ENCODE measurements at places on chromosomes 5 and 9.

DNA sequence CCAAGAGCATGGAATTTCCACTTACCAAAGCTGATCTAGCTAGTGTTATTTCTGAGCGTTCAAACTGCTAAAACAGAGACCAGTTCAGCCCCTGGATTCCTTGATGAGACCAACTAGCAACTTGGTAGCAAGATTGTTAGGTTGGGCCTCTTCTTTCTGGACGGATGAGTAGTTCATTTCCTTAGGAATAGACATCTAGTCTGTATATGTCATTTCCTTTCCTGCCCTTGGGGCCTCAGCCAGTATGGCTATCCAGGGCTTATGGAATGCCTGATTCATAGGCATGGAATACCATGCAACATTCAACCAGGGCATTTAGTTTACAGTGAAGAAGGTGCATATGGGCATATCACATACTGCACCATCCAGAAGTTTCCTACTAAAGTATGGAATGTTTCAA is 14.5 kb upstream of the LPAR1 start:
- DNase-seq = no peak

DNA sequence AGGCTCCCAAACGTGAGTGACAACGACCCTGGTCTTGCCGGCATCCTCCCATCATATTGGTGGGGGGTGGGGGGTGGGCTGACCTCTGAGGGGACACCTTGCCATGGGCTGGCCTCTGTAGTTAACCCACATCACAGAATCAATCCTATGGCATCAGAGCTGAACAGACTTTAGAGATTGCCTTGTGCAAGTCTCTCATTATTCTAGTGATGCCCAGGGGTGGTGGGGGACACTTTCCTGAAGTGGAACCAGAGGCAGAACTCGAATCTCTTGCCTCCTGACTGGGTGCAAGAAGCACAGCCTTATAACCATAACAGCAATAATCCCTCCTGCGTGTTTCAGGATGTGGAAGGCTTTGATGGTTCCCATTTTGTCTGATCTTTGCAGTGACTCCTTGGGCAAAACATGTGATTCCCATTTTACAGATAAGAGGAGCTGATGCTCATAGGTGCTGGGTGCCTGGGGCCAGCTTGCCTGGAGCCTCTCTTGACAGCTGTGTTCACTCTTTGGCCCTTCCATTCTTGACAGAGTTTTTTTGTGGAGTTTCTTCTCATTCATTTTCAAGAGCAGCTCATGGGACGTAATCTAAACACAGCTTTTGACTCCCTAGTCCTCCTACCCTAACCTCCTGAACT is 18.6 kb upstream of the PITX1 start:
- no peak for DNase-seq

- no peak for DNase-seq
Measured at GRCh38 chr9:137688261-137688660, 69.5 kb downstream of the EHMT1 start.

GRCh38 chr9:38358390-38359296 is 33.9 kb upstream of the ALDH1B1 start:
- DNase-seq = no peak

GRCh38 chr5:54194318-54194717 is 116.1 kb downstream of the ARL15 start:
- DNase-seq = no peak

- DNase-seq = no peak
Measured at GRCh38 chr9:124300312-124300711, 42.6 kb downstream of the NEK6 start.
